ENCODE measurements at places on chromosomes 2 and 18.
A peak's percentile ranks its signal among the peaks of the same experiment; 100 is the strongest.

- no peak for DNase-seq
These were observed 42.0 kb downstream of the CTNNA2 start for GRCh38 chr2:79554899-79555298.

GRCh38 chr18:35982409-35983114, 10.1 kb downstream of the RMP24 start:
- DNase-seq: no peak

GRCh38 chr2:221480821-221481220, 91.3 kb downstream of the EPHA4 start:
- DNase-seq: no peak

- DNase-seq: no peak
These were observed 217.6 kb downstream of the HDAC4 start for GRCh38 chr2:239182981-239183791.

- DNase-seq: no peak
These were observed 80.9 kb upstream of the IGFBP5 start for GRCh38 chr2:216776066-216776850.

GRCh38 chr2:98761267-98761781, 30.4 kb upstream of the MGAT4A start:
- no peak for DNase-seq

GRCh38 chr2:210268281-210268680, 43.0 kb upstream of the ACADL start:
- DNase-seq: no peak

DNA sequence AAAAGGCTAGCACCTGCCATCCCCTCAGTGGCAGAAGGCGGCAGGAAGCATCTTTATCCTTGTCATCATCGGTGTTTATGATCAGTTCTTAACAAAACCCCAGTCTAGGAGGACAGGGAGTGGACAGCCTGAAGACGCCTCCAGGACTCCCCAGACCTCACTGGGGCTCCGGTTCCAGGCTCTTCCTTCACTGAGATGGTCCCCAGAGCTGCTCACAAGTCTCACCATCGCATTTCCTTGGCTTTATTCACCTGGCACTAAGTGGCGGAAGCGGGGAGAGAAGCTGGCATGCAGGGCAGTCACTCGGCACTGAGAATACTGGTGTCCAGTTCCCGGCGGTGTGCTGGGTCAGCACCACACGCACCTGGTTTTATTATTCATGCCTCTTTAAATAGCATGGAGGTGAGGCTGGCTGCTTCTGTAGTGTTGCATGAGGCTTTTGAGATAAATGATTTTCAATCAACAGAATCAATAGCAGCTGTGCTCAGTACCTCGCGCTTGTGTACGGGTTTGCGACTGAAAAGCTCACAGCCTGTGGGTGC, 68.7 kb downstream of the CABLES1 start:
- DNase-seq: no peak

DNA sequence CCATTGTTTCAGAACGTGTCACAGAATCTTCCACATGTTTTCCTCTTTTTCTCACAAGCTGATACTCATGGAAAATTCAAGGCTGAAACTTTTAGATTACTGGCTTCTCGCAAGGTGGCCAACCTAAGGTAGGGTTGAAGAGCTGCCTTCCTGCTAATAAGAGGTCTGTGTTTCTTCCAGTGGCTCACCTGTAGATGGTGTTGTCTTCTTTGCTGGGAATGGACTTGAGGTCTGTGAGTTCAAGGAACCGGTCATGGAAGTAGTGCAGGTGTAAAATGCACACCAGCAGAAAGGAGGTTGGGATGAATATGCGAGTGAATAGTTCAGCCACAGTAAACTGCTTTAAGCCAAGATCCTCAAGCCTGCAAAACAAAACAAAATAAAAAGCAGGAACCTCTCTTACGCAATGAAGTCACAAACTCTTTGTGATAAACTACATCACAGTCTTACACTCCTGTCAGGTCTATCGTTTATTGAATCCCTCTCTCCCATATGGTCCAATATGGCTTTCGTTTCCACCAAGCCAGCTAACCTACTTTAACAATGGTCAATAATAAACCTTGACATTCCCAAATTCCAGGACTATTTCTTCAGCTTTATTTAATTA, 258.9 kb downstream of the NAPG start:
- no peak for DNase-seq

- DNase-seq: no peak
These were observed 16.9 kb upstream of the HNRNPLL start for GRCh38 chr2:38619458-38620164.

DNA sequence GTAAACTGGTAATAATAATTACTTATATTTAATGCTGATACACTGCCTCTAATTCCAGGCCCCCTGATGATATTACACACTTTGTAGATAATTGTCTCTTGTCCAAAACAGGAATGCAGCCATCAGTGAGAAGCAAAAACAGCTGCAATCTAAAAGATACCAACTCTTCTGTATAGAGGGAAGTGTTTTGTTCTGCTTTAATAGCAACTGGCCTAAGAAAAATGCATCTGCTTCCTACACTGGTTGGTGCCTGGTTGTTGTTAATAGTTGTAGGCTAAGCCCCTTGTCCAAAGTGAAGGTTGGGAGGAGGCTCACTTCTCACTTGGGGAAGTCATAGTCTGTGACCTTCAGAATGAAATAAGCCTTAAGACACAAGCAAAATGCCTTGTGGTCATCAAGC, 332.0 kb downstream of the ZNF521 start:
- DNase-seq: no peak

DNA sequence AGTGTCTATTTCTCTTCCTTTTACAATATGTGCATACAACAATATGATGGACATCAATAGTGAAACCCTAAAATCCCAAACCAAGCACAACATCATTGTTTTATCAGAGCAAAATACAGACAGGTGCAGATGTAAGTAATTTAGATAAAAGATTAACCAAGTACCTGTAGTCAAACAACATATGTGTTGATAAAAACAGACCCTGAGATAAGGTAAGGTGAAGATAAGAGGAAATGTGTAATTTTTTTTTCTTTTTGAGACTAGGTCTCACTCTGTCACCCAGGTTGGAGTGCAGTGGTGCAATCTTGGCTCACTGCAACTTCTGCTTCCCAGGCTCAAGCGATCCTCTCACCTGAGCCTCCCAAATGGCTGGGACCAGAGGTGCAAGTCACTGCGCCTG, 589.8 kb downstream of the PLCL1 start:
- DNase-seq: no peak

- DNase-seq: no peak
These were observed 13.2 kb upstream of the ENOSF1 start for GRCh38 chr18:725646-726045.

DNA sequence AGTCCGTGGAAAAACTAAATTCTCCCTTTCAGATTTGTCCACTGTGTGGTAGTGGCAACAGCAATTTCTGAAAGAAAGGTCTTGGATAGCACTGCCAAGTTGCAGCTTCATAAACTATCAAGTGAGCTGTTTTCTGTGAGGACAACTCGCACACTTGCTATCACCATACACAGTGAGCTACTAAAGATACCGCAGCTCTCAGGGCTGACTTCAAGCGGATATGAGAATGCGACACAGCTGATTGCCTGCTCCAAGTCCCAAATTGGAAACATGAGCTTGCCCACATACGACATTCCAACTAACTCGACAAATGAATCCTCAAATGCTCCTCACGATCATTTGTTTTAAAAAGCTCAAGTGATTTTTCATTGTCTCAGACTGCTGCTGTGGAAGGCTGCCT, 46.2 kb downstream of the E2F6 start:
- no peak for DNase-seq

GRCh38 chr2:169738566-169739229, 5.1 kb downstream of the KLHL23 start:
- DNase-seq: no peak

GRCh38 chr2:9905413-9905812, 46.1 kb upstream of the GRHL1 start:
- DNase-seq: no peak

- DNase-seq: no peak
These were observed 3.5 kb upstream of the CYS1 start for GRCh38 chr2:10083692-10084211.

GRCh38 chr2:239381709-239382134, 19.1 kb downstream of the HDAC4 start:
- DNase-seq: no peak

- DNase-seq: peak; percentile 77
These were observed 69.9 kb upstream of the ITGB6 start for GRCh38 chr2:160269803-160270570.

DNA sequence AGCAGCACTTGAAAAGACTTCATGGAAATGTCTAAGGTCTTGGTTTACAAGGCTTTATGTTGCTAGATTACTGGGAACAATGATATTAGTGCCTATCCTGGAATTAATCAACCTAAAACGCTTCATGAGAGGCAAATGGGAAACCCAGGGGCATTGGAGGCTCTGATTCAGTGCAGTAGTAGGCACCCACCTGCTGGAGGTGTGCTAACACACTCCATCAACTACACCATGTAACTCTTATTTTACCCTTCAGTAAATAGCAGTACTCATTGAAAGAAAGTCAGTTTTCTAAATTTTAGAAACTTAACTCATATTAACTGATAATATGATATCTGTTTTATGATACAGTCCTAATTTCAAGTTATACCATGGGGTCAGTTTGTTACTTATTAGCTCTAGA, 17.4 kb upstream of the HNRNPA3 start:
- no peak for DNase-seq

DNA sequence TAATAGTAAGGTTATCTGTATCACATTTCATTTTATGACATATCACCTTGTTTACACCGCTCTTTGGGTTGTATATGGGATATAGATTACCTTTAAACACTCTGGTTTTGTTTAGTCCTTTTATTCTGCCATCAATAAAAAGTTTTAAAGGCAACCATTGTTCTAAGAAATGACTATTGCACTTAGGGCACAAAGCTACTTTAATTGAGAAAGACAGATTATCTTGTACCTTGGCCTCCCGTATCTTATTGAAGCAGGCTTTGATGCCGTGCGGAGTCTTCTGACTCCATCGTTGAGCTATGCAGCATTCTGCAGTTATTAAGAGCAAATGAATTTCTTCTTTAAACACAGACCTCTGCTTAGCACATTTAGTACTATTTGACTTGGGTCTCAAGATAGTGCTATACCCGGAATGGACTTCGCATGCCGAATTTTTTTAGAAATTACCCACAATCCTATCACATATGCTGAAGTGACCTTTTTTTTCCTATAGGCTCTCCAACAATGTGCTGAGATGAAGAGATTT, 16.7 kb downstream of the PKDCC start:
- no peak for DNase-seq

DNA sequence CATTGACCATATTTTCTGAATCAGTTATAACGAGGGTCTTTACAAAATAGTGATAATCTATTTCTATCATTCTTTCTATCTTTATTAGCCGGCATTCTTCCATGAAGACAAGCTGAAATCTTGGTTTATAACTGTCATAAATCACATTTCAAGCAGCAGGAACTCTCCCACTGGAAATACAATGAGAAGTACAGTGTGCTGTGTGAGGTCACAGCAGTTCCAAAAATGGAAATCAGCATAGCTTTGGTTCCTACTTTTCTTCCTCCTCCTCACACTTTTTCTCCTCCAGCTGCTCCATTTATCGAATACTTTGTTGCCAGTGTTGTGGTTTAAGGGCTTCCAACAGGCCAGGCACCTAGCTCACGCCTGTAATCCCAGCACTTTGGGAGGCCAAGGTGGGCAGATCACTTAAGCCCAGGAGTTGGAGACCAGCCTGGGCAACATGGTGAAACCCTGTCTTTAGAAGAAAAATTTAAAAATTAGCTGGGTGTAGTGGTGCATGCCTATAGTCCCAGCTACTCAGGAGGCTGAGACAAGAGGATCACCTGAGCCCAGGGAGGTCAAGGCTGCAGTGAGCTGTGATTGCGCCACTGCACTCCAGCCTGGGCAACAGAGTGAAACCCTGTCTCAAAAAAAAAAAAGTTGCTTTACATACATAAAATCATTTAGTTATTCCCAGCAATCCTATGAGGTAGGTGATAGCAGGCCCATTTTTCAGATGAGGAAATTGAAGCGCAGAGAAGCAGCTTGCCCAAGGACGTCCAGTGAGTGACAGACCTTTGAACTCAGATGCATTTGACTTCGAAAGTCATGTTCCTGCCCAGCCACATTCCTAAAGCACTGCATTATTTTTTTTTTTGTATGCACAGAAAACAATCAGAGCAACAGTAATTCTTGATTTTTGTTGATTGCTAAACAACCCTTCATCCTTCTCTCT, 34.0 kb upstream of the GPR55 start:
- DNase-seq: no peak

DNA sequence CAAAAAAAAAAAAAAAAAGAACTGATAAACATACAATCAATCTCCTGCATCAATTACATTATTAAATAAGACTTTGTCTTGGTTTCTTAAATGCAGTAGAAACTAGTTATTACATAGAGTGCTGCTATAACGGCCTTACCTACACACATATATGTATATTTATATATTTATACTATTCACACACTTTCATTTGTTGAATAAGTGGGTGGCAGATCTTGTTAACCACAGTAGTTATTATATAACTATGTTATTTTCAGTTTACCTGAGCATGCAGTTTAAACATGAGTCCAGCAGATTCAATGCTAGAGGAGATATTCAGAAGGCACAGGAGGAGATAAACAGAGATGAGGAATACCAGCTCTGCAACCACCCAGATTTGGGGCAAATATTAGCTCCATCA, 81.5 kb upstream of the CD226 start:
- DNase-seq: no peak

DNA sequence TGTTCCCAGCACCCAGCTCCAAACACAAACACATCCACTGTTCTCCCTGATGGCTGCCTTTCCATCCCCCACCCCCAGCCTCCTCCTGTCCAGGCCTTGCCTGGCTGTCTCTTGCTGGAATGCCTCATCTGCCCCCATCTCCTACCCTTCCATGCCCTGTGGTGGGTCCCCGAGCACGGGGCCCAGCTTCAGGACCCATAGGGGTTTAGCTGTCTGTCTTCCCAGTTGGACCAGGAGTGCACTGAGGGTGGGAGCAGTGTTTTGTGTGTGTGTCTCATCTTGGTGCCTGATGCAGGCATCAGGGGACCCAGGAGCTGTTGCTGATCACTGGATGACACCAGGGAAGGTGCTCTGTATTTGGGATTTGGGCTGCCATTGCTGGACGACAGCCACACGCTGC, 34.5 kb downstream of the GLI2 start:
- no peak for DNase-seq

GRCh38 chr2:50181212-50181611, 850.7 kb downstream of the NRXN1 start:
- DNase-seq: no peak

DNA sequence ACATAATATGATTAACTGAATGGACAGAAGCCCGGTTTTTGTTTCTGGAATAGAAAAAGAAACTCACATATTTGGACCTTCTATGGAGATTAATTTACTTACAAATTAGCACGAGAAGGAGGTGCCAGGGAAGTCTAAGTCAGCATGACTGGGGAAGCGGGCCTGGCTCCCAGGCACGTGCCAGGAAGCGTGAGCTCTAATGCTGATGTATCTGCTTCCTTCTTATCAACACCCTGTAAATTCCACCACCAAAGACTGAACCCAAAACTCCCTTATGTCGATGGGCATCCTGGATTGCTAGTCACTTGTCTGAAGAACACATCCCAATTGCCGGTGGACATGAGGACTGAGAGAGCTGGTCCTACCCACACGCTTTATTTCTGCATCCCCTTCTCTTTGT, 134.5 kb downstream of the GALNT14 start:
- DNase-seq: no peak

Measured in progenitor cell of endocrine pancreas (in vitro differentiated cells).